Karpas-422 (cell line): ENCODE measurements at places on chromosomes 13 and 19.

- DNase-seq: no peak
Measured at GRCh38 chr13:75901501-75901900, 265.4 kb downstream of the LMO7 start.

GRCh38 chr13:41588899-41589298 is 131.5 kb downstream of the RGCC start:
- DNase-seq: no peak

GRCh38 chr13:113116871-113117271 is 5.7 kb upstream of the F10 start:
- DNase-seq: no peak

DNA sequence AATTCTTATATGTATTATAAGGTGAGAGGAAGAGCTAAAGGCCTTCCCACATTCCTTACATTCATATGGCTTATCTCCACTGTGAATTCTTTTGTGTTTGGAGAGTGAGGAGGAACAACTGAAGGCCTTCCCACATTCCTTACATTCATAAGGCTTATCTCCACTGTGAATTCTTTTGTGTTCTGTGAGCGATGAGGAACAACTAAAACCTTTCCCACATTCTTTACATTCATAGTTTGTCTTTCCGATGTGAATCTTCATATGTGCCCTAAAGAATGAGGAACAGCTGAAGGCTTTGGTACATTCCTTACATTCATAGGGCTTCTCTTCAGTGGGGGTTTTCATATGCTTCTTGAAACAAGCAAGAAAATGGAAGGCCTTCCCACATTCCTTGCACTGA is 13.3 kb downstream of the ZNF699 start:
- DNase-seq: no peak

DNA sequence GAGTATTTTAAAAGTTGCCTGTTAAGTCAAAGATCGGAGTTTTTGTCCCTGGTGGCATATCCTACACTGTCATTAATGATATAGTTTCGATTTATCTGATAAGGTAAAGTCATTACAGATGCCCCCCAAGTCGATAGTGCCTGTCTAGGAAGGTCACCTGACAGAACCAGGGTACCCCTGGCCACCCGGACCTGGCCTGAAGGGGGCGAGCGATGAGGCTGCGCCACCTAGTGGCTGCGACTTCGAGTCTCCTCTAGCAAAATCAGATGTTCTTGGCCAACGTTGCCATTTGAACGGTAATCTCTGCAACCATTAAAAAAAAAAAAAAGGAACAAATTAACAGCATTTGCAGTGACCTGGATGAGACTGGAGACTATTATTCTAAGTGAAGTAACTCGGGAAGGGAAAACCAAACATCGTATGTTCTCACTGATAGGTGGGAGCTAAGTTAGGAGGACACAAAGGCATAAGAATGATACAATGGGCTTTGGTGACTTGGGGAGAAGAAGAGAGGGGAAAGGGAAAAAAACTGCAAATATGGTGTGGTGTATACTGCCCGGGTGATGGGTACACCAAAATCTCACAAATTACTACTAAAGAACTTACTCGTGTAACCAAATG is 565.1 kb downstream of the LIG4 start:
- peak; percentile 82 for DNase-seq

- DNase-seq: no peak
Measured at GRCh38 chr13:68645814-68646213, 1415.7 kb upstream of the PCDH9 start.

GRCh38 chr19:1324806-1325567 is 39.3 kb downstream of the EFNA2 start:
- DNase-seq: no peak

- no peak for DNase-seq
Measured at GRCh38 chr19:54424201-54424600, 8.9 kb downstream of the TTYH1 start.

- DNase-seq: peak; percentile 78
Measured at GRCh38 chr13:67416047-67416925, 186.2 kb upstream of the PCDH9 start.

GRCh38 chr13:46004491-46004890 is 48.1 kb downstream of the ZC3H13 start:
- no peak for DNase-seq

- no peak for DNase-seq
Measured at GRCh38 chr13:30629527-30629926, 11.8 kb downstream of the USPL1 start.

GRCh38 chr13:38686577-38687245 is at the start of gene FREM2:
Gene FREM2 (plus strand): TSS chr13:38687077. CDS start chr13:38687345, 268 bp downstream.
- DNase-seq: no peak

- no peak for DNase-seq
Measured at GRCh38 chr13:23235994-23236393, 55.2 kb downstream of the SGCG start.

DNA sequence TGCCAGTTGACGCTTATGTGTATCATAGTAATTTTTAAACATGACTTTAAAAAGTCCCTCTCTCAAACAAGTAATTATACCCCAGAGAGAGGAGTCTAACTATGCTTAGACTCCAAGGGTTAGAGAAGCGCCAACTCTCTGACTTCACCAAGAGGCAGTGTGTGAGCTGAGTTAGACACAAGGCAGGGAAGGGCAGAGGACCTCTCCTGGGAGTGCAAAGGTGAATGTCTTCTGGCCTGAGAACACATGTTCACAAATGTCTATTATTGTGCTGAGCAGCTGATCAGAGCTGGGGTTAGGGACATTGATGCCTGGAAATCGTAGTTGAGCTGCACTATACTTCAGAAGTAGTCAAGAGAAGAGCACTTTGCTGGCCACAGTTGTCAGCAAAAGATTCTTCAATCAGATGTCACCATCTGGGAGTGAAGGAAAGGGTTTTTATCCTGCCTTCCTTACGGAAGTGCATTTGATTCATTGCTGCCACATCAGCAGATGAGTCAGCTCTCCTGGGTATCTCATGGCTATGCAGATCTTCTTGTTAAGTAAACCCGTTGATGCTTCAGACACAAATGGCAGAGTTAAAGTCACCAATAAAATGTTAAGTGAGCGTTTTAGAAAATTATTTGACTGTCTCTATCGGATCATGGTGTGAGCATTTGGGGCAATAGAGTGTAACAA is 283.2 kb upstream of the ARGLU1 start:
- DNase-seq: no peak

DNA sequence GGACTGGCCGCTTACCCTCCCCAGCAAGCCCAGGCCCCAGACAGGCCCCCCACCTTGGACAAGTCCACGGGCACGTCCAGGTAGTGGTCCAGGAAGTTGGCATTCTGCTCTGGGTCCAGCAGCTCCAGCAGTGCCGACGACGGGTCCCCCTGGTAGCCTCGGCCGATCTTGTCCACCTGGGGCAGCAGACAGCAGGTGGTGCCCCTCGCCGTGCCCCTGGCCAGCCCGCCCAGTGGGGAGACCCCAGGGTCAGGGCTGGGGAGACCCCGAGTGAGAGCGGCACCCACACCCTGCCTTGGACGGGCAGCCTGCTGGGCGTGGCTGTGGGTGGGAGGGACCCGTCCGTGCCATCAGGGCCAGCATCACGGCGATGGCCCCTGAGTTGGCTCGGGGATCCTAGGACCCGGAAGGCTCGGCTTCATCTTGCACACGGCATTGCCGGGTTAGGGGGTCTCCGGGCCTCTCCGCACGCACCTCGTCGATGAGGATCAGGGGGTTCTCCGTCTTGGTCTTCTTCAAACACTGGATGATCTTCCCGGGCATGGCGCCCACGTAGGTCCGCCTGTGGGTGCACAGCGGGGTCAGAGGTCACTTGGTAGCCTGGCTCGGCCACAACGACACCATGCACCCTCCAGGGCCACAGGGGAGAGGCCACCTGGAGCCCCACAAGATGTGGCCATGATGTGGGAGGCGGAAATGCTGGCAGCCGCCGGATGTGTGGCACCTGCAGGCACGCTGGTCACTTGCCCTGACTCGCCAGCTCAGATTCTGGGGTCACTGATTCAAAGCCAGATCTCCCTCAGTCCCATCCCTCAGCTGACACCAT is 6.3 kb downstream of the RPL36 start:
- no peak for DNase-seq

DNA sequence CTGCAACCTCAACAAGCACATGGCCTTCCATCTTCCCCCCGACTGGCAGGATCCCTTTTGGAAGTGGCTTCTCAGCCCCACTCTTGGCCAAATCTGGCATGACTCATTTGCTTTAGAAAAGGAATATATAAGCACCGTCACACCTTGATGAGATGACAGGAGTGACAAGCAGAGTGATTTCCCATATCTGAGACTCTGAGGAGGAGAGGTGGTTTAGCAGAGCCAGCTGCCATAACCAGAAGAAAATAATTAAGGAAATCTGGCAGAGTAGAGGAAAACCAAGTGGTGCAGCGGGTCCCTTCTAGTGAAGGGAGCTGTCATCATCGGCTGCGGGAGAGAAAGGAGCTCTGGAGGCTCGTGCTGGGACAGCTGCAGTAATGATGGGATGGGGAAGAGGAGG is 27.5 kb upstream of the KCTD15 start:
- DNase-seq: no peak

DNA sequence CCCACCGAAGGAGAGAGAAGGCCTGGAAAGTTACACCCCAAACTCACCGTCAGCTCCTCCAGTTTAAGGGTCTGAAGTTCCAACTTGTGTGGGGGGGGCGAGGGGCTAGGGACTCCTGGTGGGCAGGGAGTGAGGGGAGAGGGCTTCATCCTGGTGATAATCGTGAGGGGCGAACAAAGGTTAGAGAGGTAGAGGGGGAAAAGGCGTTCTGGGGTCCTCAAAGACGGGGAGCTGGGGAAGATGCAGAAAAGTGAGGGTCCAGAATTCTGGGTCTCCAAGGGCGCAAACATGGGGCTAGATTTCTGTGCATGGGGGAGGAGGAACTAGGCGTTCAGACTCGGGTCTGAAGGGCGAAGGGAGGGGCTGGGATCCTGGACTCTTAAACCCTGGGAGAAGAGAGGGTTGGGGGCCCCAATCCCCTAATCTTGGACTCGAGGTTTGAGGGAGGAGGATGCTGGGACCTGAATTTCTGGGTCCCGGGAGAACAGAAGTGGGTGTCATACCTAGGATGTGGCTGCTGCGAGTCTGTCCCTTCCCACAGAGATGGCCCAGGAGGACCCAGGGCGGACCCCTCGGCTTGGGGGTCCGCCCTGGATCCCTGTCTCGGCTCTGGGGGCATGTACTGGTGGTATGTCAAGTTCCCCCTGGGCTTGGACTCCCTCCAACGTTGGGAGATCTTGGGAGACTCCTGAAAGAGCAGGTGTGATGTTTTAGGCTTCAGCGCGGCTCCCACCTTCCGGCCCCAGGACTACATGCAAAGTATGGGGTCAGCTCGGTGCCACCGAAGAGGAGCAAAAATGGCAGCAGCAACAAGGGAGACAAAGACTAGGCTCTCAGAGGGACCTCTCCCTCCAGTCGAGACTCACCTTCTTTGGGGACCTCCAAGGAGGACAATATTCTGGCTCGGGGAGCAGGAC is 4.5 kb downstream of the MAMSTR start:
- no peak for DNase-seq

- DNase-seq: peak; percentile 42
Measured at GRCh38 chr13:46484561-46484960, 68.4 kb upstream of the LRCH1 start.

GRCh38 chr19:1009041-1009980 is 9.1 kb downstream of the GRIN3B start:
- no peak for DNase-seq

DNA sequence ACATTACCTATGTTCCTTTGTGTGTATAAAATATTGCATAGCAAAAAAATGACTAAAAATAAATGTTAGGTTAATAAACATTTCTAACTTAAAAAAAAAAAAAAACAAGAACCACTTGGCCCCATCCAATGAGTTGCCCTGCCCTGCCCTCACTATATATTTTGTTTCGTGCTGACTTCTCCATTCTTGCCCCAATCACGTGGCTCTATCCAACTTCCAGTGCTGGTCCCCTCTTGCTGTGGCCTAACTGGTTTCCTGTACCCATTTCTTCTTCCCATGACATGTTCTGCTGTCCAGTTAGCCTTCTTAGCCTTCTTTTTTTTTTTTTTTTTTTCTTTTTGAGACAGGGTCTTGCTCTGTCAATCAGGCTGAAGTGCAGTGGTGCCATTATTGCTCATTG is 151.6 kb downstream of the FOXO1 start:
- no peak for DNase-seq

DNA sequence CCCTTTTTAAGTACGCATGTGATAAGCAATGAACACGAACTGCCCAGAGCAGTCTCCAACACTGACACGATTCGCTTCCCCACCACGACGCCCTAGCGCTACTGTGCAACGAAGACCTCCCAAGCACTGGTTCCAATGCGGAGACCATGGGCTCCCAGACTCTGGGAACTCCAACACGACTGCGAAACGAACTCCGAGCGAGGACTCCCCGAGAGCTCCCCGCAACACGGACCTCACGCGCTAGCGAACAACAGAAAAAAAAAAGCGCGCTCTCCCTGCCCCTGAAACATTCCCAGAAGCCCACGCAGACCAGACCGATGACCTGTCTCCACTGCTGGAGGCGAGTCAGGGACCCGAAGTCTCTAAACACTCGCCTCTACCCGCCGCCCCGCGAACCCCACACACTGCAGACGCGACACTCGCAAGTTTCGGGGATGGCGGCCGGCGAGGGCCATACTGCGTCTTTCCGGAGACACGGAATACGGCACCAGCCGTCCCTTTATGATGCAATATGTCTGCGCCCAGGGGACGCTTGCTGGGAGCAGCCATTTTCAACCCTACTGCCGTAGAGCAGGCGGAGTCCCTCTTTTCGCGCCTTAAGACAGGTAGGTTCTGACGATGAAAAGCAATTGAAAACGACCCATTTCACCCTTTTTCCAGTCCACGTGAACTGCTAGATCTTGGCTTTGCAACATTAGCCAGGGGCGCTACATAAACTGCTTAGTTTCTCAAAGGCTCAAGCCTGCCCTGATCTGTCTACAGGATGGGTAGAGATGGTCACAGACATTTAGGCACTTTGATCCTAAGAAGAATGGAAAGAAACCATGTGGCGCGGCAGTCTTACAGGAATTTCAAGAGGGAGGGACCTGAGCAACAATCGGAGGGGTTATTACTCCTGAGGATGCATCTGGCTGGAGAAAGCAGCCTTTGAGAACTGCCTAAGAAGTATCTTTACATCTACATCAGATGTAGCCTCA is at the start of gene ZNF577:
ZNF577 (minus strand) TSS at position 430 of the 977 bp plus-strand sequence. CDS start 7,569 bp downstream, outside the sequence.
- peak; percentile 39 for DNase-seq

- peak; percentile 67 for DNase-seq
Measured at GRCh38 chr19:531753-532560, at the start of gene CDC34. Gene CDC34 (plus strand): TSS chr19:531760. CDS start chr19:531932, 172 bp downstream.

GRCh38 chr19:28553764-28554163 is 659.2 kb downstream of the UQCRFS1 start:
- DNase-seq: no peak

GRCh38 chr19:42068756-42069571 is 1.0 kb downstream of the GRIK5 start:
- DNase-seq: no peak
